Fibroblast of villous mesenchyme (primary cell): ENCODE measurements at places on chromosomes 2 and 18.
A peak's percentile ranks its signal among the peaks of the same experiment; 100 is the strongest.

DNA sequence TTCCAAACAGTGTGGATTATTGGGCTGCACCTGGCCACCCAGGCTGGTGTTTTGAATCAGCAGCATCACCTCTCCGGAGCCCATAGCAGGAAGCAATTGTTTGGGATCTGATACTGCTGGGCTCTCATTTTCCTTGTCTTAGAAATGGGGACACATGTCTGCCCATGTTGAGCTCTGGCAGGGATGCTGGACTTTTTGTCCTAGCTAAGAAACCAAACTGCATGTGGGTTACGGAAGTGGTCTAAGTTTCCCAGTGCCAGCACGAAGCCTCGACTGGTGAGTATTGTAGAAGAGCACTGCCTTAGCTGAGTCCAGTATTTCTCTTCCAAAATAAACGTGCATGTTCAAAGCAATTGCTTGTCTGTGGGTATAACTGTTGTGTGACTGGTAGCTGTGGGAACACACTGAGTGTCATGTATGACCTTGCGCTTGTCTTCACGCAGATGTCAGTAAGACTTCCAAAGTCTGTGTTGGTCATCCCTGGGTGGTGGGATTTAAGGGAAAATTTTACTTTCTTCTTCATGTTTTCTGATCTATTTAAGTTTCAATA lies 43.6 kb downstream of the SH3RF3 start:
- DNase-seq: peak; percentile 51

DNA sequence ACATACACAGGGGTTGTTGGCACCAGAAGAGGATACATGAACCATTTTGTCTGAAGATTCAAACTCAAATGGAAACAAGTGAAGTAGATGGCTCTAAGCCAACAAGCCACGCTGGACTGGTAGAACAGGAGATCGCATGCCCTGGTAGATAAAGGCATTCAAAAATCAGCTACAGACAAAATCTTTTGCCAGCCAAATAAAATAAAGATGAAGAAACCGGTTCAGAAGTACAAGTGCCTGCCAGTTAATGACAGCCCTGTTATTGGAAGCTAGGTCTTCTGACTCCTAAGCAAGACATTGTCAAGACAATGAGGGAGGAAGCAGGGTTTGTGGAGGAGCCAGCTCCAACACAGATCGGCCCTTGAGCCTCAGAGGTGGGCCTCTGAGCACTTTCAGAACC lies 52.3 kb downstream of the EHD3 start:
- DNase-seq: no peak

- no peak for DNase-seq
Measured at GRCh38 chr2:200843993-200844948, 20.2 kb downstream of the CLK1 start.

DNA sequence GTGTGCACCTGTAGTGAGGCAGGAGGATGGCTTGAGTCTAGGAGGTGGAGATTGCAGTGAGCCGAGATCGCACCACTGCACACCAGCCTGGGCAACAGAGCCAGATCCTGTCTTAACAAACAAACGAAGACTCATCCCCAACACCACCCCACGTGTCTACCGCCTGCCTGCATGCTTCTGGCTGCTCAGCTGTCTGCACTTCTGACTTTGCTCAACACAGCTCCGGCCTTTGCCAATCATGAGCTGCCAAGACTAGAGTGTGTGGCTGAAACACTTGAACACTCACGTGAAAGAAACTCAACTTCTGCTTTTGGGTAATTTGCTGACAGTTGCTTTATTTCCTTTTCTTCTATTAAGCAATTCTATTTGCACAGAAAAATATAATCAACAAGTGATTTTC lies 32.1 kb upstream of the SP3 start:
- DNase-seq: peak; percentile 60

- DNase-seq: no peak
Measured at GRCh38 chr2:3741867-3742602, 38.7 kb downstream of the DCDC2C start.
